ENCODE measurements at places on chromosomes 1 and 21.

- no peak for DNase-seq
Observed at GRCh38 chr1:112688781-112689193, 14.3 kb downstream of the MOV10 start.

GRCh38 chr1:212614453-212615200, 6.1 kb downstream of the ATF3 start:
- no peak for DNase-seq

- DNase-seq: no peak
Observed at GRCh38 chr21:29257701-29258100, 41.0 kb upstream of the BACH1 start.

DNA sequence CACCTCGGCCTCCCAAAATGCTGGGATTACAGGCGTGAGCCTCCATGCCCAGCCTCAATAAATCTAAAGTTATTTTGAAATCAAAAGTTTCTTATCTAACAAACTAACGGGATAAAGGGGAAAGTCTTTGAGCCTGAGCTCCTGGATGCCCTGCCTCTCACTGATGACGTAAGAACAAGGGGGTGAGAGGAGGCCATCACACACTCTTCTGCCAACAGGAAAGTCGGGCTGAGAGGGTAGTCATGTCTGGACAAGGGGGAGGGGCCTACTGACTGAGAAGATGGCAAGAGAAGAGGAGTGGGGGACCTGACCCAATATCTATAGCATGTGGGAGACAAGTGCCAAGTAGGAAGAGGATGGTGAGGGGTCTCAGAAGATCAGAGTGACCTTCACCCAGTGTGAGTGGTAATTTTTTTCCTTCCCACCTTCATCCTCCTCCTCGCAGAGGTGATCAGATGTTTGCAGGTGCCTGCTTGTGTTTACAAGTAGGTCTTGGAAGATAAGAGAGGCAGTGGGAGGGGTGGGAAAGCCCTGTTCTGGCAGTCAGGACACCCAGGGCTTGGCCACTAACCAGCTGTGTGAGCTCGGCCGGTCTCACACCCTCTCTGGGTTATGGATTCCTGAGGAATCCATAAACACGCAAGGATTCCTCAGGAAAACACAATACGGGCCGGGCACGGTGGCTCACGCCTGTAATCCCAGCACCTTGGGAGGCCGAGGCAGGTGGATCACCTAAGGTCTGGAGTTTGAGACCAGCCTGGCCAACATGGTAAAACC, 9.6 kb downstream of the UQCRHL start:
- DNase-seq: no peak

DNA sequence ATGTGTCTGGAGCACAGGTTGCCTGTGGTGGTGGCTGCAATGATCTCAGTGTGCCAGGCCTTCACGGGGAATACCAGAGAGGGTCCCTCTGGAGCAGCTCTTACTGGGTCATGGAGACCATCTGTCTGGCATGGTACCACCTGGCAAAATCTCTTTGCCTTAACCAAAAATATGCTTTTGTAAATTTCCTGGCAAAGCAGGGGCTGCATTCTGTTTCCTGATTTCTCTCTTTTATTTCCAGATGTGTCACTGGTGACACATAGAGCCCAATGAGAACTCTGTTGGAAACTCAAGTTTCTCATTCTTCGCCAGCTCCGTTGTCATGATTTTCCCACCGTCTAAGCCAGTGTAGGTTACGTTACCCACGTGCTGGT, 136.5 kb downstream of the FGGY start:
- no peak for DNase-seq

GRCh38 chr1:85118751-85119150, 70.5 kb upstream of the MCOLN3 start:
- DNase-seq: no peak

GRCh38 chr1:33152685-33153432, 29.0 kb downstream of the TRIM62 start:
- DNase-seq: no peak

DNA sequence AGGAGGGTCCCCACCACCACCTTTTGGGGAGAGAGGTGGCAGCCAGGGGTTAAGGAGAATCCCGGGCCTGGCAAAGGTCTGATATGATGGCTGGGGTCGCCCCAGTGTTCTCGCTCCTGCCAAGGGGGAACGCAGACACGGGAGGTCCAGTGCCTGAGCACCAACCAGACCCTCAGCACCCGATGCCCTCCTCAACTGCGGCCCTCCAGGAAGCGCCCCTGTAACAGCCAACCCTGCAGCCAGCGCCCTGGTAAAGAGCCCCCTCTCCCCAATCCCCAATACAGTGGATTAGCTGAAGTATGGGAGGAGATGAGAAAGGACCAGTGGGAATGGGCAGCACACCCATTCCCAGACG, 10.4 kb downstream of the ADAMTSL4 start:
- no peak for DNase-seq

GRCh38 chr1:150257624-150258585, at the start of gene CA14:
Gene CA14 (plus strand): TSS chr1:150257774. CDS start chr1:150258129, 355 bp downstream.
- DNase-seq: no peak

DNA sequence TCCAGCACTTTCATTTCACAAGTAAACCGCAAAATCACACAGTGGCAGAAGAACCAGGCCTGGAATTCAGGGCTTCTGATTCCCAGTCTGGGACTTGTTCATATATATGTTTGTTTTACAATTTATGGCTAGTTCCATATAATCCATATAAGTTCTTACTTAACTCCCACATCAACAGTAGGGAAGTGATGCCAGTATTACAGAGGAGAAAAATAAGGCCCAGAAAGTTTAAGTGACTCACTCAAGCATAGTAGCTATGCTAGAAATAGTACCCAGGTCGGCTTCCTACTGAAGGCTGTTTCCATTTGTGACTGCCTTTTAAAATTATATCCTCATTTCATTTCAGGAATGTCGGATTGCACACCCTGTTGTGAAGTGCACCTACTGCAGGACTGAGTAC, 1.4 kb downstream of the FAM76A start:
- DNase-seq: no peak

- no peak for DNase-seq
Observed at GRCh38 chr1:8506995-8507615, 189.2 kb downstream of the SLC45A1 start.

- DNase-seq: no peak
Observed at GRCh38 chr1:108551137-108551862, 8.6 kb upstream of the EEIG2 start.

GRCh38 chr1:172533513-172534151, 682 bp downstream of the SUCO start:
- DNase-seq: no peak

GRCh38 chr1:186750257-186750656, 70.0 kb upstream of the PTGS2 start:
- no peak for DNase-seq

GRCh38 chr1:184739796-184740195, 14.9 kb downstream of the EDEM3 start:
- no peak for DNase-seq

DNA sequence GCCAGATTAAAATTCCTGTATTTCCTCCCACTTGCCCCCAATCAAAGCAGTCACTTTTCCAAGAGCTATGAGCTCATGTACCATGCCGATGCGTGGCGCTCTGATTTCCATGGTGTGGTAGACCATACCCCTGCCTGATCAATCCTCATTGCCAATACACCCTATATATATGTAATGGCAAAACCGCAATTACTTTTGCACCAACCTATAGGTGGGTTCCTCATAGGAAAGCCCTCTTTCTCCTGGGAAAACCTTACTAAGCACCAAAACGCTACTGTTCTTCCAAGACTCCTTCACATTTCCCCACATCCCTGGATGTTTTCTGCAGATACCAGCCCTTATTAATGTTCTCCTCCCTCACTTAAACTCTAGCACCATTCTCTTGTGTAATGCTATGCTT, 11.0 kb downstream of the KCNJ6 start:
- DNase-seq: no peak

GRCh38 chr1:27027575-27028250, 15.1 kb upstream of the TENT5B start:
- DNase-seq: no peak

DNA sequence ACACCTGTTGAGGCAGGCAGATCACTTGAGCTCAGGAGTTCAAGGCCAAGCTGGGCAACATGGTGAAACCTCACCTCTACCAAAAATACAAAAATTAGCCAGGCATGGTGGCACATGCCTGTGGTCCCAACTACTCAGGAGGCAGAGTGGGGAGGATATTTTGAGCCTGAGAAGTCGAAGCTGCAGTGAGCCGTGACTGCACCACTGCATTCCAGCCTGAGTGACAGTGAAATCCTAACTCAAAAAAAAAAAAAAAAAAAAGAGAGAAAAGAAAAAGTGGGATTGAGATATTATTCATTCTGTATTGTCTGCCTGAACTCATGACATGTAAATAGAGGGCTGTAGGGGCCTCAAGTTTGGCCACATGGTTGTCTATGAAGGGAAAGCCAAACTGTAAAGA, 37.3 kb downstream of the WNT2B start:
- DNase-seq: no peak

GRCh38 chr1:51345300-51345687, 14.9 kb upstream of the TTC39A start:
- DNase-seq: no peak

- DNase-seq: no peak
Observed at GRCh38 chr1:80367058-80367457, 1360.5 kb upstream of the ADGRL4 start.

- no peak for DNase-seq
Observed at GRCh38 chr1:2143814-2144500, 50.6 kb downstream of the FAAP20 start.

DNA sequence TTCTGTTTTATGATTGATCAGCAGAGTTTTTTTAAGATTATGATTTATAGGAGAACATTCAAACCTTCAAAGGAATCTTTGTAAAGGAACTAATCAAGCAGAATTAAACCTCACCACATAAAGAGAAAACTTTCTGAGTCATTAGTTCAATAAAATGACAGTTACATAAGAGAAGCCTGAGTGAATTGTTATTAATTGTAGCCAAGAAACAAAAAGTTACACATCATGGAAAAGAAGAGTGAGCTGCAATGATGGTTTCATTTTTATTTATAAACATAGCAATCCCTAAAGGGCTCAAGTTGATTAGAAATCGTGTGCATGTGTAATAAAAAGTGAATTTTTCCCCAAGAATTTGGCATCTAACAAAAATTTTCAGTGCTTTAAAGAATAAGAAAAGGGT, 731.4 kb downstream of the LTN1 start:
- DNase-seq: no peak

- DNase-seq: peak; percentile 53
Observed at GRCh38 chr1:176691251-176692228, 228.6 kb downstream of the PAPPA2 start.

- DNase-seq: no peak
Observed at GRCh38 chr1:84919461-84919970, 26.5 kb upstream of the LPAR3 start.

DNA sequence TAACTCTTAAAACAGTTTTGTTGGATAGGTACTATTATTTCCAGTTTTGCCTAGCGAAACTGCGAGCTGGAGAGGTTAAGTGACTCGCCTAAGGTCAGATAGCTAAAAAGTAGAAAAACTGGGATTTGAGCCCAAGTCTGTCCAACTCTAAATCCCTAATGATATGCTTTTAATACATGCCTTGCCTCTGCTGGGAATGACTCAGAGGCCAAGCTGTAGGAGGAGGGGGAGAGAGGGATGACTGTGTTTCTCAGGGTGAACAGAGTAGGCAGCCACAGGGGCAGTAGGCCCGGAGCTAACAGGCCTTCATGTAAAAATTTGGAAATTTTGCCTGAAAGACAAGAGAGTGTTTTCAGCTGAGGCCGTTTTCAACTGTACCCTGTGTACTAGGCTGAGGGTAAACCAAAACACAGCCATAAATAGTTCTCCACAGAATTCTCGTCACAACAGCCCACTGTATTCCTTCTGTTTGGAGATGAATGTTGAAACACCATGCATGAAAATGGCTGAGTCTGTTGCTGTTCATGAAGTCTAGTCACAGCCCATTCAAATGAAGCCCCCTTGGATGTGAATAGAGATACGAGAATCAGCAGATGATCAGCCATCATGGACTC, 107.5 kb upstream of the HOOK1 start:
- no peak for DNase-seq

DNA sequence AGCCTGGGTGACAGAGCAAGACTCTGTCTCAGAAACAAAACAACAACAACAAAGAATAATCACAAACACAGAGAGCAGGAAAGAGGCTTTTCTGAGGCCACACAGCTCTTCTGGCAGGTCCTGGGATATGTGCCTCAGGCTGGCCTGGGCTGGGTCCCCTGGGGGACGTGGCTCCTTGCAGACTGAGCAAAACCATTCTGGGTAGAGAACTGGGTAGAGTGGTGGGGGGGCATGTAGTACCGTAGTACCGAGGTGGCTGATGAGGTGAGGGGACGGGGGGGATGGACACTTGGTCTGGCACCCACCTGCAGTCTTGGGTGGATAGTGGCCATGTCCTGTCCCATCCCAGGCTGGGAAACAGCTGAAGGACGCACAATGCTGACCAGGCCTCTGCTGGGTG, 6.0 kb downstream of the TMEM82 start:
- DNase-seq: no peak

DNA sequence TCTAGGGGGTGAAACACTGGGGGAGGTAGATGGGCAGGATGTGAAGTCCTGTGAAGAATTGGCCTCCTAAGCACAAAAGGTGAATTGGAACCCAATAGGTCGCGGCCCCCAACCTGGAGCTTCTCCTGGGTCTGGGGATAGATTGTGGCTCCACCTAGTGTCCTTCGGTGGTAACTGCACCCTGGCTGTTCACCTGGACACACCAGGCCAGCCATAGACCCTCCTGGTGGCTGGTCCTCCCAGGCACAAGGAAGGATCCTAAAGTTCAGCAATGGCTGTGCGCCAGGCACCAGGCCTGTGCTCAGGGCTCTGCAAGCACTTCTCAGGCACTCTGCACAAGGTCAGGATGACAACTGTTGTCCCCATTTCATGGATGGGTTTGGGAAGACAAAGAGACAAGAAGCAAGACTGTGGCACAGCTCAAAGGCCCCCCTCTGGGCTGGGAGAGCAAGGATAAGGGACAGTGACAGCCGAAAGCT, 13.5 kb downstream of the ESPN start:
- DNase-seq: peak; percentile 63

DNA sequence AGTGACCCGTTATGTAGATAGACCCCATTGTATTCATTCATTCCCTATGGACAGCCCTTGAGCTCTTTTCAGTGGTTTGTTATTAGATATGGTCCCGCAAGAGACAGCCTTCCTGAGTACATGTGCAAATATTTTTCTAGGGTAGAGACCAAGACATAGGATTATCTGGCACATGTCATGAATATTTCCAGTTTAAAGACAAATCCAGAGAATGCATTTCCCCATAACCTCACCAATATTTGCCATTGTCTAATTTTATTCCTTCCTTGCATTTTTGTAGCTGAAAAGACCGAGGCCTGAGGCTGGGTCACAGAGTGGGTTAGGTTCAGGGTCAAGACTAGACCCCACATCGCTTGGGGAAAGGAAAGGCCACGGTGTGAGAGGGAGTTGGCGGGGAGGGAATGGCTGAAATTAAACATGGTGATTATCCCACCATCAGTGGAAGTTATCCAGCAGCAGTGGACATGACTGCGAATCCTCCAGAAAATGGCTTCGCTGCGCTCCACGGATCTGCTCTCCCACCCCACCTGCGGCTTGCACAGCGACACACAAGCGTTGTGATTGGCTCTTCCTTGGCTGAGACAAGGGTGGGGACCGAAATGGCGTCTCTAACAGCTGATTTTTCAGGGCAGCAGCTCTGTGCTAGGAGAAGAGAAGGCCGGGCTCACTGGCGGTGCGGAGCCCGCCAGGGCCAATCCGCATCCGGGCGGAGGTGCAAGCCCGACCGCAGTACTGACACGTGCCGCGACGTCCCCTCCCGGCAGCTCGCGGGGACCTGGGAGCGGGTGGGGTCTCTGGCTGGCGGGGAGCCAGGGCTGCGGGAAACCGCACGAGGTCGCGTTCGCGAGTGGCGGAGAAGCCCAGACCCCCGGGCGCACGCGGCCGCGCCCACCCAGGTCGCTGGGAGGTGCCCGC, 16.1 kb upstream of the STMN1 start:
- DNase-seq: peak; percentile 42
